Activated B cell treated with CpG ODN at 0.5 μM for 24 hours (primary cell): ENCODE measurements at places on chromosomes 16 and 17.

DNA sequence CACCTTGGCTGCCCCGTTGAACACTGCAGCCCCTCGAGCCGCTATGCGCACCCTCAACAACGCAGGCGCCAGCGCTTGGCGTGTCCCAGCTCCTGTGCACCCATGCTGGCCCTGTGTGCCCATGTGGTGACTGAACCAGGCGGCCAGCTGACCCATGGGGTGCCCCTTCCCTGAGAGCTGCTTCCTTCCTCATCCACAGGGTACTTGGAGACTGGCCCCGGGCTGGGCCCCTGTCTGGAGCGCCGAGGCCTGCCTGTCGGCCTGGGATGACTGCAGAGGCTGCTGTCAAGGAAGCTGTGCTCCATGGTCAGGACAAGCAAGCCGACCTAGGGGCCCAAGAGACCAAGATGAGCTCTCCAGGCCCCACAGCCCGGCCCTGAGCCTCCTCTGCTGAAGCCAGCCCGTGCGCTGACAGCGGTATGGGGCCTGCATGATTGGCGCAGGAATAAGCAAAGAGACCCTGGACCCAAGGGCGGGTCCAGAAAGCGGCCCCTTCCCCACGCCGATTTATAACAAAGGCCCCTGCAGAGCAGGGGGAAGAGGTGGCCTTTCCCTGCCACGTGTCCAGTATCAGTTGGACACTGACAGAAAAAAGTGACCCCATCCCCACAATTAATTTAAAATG lies 21.6 kb upstream of the BAHCC1 start:
- DNase-seq = no peak

- no peak for DNase-seq
Measured at GRCh38 chr16:17281052-17281451, 189.7 kb downstream of the XYLT1 start.

DNA sequence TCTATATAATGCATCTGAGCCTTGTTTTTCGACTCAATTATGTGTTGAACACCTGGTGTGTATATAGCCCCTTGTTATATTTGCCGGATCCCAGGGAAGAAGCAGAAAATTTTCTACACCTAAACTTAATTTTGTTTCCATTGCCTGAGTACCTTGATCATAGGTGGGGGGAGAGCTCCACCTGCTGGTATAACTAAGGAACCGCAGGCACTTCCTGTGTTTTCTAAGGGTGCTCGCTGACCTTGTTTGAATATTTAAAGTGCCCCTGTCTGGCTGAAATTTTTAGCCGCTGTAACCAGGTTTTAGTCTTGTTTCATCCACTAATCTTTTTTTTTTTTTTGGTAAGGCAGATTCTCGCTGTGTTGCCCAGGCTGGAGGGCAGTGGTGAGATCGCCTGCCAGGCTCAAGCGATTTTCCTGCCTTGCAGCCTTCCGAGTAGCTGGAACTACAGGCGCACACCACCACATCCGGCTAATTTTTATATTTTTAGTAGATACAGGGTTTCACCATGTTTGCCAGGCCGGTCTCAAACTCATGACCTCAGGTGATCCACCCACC lies 6.5 kb upstream of the NUBP1 start:
- no peak for DNase-seq

DNA sequence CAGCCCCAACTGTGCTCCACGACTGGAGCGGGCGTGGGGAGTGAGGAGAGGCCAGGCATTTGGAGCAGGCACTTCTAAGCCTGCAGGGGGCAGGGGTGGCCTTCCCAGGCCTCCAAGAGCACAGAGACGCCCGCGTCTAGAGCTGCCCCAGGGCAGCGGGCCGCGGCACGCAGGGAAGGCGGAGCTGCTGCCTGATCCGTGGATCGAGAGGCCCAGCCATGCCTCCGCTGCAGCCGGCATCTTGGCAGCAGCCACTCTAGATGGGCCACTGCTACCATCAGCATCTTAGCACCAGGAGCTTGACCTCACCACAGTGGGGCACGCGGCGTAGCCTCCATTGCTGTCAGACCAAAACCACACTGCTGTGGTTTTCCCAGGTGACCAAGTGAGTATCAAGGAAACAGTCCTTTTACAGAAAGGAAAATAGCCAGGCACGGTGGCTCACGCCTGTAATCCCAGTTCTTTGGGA lies 20.4 kb upstream of the WDR45B start:
- peak; percentile 33 for DNase-seq
